ENCODE measurements at places on chromosomes 5 and 9.

GRCh38 chr9:115845648-115846312 lies 307.8 kb upstream of the PAPPA start:
- no peak for DNase-seq

GRCh38 chr9:103287361-103287760 lies 292.2 kb downstream of the CYLC2 start:
- no peak for DNase-seq

DNA sequence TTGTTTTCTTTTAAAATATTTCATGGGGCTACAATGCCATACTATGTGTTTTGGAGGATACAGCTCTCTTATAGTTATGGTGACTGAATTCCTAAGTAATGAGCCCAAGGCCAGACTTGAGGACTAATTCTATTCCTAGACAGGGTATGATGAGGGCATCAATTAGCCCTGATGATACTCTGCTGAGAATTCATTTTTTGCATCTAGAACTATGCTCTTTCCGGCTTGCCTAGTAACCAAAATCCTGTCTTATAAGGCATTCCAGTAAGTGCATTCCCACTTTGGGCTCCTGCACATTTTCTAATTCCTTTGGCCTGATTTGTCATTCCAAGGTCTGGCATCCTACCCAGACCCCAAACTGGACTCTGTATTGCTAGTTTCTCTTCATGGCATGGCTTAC lies 62.4 kb downstream of the MAT2B start:
- DNase-seq: no peak

DNA sequence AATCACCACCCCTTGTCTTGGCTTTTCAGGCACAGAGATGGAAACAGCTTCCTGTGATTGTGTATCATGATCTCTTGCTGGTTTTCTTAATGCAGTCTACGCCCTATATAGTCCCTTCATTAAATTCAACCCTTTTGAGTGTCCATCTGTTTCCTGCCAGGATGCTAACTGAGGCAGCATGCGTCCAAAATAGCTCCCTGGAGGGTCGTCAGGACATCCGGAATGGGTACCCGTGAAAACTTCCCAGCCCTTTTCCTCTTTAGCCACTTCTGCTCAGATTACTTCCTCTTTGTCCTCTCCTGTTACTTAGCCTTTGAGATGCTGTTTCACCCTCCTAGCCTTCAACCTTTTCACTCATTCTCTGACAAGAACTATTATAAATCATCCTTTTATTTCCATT lies 79.8 kb upstream of the KLF9 start:
- no peak for DNase-seq

DNA sequence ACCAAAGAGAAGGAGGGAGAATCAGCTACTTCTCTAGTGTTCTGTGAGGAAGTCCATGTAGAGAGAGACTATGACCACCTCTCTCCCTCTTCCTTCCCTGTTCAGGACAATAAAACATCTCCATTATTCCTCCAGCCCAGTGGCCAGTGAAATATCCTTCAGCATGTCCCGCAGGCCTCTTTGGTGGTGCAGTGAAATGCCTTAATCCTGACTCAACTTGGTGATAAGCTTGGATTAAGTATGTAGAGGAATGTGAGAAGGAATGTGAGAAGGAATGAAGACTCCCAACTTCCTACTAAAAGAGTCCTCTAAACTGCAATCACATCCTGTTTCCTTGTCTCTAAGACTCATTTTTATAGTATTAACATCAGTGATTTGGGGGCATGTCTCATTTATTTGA lies 167.3 kb downstream of the TRPM3 start:
- DNase-seq: no peak

GRCh38 chr5:9557696-9558095 lies 11.8 kb upstream of the SEMA5A start:
- no peak for DNase-seq

DNA sequence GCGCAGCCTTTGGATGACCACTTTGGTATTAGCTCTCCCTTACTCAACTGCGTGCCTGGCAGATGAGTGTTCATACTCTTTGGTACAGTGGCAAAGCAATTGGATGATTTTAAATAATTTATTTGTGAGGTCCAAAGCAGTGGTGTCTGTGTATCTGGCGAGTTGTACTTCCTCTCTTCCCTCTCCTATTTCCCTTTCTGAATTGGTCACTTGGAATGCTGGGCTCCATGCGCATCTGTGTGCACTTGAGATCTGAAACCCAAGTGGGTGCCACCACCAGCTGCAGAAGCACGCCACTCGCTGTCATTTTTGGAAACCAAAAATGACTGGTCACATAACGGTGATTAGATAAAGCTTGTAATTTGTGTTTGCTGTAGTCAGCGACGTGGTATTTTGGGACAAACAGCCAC lies 386.0 kb upstream of the KLF4 start:
- no peak for DNase-seq

DNA sequence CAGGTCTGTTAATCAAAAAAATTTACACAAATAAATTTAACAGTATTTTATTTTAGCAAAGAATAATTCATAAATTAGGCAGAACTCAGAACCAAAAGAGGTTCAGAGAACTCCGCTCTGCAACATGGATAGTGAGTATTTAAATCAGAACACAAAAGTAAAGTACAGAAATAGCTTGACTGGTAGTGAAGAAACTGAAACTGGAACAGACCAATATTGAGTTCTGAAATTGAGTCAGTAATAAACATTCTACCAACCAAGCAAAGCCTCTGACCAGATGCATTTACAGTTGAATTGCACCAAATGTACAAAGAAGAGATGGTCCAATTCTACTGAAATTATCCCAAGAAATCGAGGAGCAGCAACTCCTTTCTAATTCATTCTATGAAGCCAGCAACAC lies 1542.8 kb downstream of the EFNA5 start:
- no peak for DNase-seq

- DNase-seq: no peak
Measured at GRCh38 chr5:149683964-149684363, 46.1 kb upstream of the PPARGC1B start.

DNA sequence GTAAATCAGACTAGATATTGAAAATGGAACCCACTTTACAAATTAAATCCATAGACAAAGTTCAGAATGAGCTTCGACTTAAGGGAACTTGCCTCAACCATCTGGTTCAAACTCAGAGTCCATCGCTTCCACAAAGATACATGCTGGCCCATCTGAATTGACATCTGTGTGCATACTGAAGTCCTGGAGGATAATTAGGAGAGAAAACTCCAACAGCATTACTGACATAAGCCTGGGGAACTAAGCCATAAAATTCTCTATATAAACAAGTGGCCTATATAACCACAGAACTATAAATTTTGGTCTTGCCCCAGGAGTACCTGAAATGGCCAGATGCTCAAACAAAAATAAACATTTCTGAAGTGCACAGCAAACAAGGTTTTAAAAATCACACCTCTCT lies 94.4 kb downstream of the IZUMO3 start:
- no peak for DNase-seq

DNA sequence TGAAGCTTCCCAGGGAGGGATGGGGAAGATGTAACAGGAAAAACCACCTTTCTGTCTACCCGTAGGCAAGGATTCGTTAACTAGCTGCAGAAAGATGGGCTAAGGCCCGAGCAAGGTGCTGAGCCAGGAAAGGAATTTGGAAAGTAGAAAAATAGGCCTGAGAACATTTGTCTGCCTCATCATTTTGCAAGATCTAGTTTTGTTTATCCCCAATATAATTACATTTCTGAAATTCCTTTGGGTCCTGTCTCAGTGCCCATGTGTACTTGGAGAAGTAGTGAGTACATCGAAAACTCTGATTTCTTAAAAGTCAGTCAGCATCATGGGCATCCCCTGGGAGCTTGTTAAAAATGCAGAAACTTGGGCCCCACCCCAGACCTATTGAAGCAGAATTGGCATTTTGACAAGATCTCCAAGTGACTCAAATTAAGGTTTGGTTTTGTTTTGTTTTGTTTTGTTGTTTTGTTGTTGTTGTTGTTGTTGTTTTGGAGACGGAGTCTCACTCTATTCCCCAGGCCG lies 52.1 kb upstream of the CEMIP2 start:
- no peak for DNase-seq

DNA sequence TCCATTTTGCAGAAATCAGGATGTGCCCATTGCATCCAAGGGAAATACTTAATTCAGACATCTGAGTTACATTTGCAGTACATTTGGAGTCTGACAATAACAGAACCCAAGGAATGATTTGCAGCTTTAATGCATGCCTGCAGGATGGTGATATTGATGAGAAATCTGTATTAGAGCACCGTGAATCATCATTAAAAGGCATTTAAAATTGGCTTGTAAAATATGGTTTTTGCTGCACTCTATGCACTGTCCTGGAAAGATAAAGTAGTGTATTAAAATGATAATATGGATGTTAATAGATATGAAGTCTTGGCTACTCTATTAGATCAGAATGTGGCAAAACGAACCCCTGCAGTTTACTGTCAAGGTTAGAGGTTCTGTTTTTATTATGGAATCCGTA lies 556.9 kb downstream of the MAT2B start:
- no peak for DNase-seq

GRCh38 chr9:93678199-93679019 lies 102.0 kb downstream of the PHF2 start:
- no peak for DNase-seq

- DNase-seq: no peak
Measured at GRCh38 chr9:112322701-112323377, 10.6 kb downstream of the PTBP3 start.

GRCh38 chr9:2132484-2133082 lies 117.4 kb downstream of the SMARCA2 start:
- no peak for DNase-seq

DNA sequence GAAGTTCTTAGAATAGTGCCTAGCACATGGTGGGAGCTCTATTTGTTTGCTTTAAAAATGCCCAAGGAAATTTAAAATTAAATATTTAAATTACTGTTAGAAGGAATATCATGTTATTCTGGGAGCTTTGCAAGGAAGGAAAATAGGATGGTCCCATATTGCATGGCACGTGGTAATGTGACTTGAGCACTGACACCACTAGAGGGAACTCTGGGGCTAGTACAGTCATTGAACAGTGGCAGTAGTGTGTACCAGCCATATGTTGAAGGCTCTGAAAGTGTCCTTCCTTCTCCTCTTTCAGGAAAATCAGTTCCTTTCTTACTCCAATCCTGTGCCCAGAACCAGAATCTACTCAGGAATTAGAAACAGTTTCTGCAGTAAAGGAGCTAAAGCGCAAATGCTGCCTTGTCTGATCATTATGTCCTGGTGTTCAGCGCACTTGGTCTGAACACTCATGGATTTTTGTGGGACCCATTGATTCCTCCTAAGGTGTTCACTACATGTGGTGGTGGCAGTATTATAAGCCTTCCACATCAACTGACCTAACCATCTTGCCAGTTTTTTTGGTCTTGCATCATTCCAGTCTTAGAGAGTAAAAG lies 54.1 kb downstream of the GDA start:
- DNase-seq: no peak

DNA sequence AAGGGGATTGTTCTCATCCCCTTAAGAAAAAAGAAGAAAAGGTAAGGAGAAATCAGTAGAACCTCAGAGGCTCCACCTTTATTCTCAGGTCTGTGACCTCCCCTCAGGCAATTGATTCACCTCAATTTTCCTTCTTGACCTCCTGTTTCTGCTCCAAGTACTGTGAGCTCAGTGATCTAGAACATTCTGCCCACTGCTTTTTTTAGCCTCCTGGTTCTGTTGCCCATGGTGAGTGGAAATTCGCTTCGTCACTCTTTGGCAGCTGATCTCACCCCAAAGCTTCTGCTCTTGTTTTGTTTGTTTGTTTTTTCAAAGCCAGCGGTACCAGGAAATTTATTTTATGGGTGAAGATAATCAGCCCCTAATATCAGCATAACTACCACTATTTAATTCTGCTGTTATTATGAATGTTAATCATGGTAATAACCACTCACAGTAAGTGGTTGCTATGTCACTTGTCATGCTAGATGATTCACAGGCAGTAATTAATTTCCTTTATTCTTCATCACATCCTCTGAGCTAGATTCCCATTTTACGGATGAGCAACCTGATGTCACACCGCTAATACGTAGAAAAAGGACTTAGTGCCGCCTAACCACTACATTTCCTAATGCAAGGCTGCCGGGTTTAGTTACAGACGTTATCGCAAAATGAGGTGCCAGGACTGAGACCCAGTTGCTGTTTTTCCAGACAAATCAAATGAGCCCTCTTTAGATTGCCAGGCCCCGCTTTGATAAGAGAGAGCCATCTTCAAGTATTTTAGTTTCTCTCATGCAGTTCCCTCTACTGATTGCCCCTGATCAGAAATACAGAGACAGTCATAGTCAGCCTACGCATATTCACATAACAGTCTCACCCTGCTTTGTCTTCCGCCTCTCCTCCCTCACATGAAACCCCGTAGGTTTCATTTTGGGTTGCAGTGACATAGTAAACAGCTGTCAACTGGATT lies 78.2 kb downstream of the CYFIP2 start:
- DNase-seq: no peak

DNA sequence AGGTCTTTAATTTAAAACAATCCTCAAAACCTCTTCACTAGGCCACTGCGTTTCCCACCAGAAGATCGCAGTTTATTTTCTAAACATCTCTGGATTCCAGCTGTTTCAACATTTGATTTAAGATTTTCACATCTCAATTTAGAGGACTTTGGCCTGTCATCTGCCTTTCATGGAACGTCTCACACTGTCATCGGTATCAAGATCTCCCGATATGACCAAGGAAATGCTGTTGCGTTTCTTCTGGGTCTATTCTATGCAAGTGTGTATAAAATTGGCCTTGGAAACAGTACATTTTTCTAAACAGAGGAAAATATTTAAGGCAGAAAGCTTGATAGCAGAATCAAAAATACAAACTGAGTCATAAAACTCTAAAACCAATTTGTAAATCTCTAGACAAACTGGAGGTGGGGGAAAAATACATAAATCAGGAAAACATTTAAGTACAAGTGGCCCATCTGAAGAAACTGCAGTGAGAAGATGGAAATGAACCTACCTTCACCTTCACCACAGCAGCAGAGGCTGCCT lies 53.6 kb upstream of the SIMC1 start:
- no peak for DNase-seq

GRCh38 chr9:13330396-13331004 lies 51.0 kb upstream of the MPDZ start:
- DNase-seq: no peak

DNA sequence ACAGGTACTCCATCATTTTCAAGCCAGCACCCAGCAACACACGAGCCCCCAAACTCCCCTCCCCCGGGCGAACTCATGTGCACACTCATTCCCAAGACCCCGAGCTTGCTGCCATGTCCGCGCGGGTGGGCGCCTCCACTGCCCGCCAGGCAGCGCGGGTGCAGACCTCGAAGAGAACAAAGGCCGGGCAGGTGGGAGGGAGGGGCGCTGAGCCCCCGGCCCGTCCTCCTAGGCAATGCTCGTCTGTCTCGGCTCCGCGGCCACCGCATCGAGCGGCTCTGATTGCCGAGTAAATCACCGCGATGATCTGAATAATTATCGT lies 47.1 kb upstream of the PSD2 start:
- DNase-seq: no peak

DNA sequence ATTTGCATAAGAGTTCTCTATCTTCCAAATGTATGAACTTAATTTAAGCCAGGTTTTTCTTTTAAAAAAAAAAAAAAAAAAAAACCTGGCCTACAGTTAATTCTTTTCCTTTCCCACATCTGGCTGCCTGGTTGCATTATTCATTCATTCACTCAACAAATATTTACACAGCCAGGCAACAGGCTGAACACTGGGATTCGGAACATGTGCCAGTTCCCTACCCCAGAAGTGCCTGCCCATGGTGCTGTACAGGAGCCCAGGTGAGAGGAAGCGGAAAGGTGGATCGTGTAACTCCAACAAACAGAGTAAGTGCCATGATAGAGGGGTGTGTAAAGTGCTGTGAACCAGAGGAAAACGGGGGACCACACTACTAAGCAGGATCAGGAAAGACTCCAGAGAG lies 93.6 kb downstream of the CDK5RAP2 start:
- DNase-seq: no peak

- DNase-seq: no peak
Measured at GRCh38 chr5:170436335-170436734, 47.2 kb upstream of the KCNMB1 start.

- no peak for DNase-seq
Measured at GRCh38 chr5:165138236-165138635, 1632.8 kb downstream of the MAT2B start.

All from stimulated activated CD4-positive, alpha-beta T cell treated with anti-CD3 and anti-CD28 coated beads, Interleukin-2, amount 100 ng/mL, for 4 hours (primary cell).